Esophagus squamous epithelium (tissue), 5 donors: ENCODE measurements at places on chromosomes 1 and 21. TPM values are rescaled to one million over a fixed set of nuclear protein-coding genes. Genes with fewer than 3 reads are reported as not detected.

- no peak for DNase-seq
These were observed 91.5 kb downstream of the XCL2 start for GRCh38 chr1:168452329-168452728.

KLHDC8A gene
- total RNA-seq, result 2.7 TPM

- DNase-seq, result no peak
These were observed 395.2 kb upstream of the PLXNA2 start for GRCh38 chr1:208639382-208639781.

SPRR5 gene
- total RNA-seq, result 2.2 TPM
